ENCODE measurements at places on chromosomes 11 and 22.

DNA sequence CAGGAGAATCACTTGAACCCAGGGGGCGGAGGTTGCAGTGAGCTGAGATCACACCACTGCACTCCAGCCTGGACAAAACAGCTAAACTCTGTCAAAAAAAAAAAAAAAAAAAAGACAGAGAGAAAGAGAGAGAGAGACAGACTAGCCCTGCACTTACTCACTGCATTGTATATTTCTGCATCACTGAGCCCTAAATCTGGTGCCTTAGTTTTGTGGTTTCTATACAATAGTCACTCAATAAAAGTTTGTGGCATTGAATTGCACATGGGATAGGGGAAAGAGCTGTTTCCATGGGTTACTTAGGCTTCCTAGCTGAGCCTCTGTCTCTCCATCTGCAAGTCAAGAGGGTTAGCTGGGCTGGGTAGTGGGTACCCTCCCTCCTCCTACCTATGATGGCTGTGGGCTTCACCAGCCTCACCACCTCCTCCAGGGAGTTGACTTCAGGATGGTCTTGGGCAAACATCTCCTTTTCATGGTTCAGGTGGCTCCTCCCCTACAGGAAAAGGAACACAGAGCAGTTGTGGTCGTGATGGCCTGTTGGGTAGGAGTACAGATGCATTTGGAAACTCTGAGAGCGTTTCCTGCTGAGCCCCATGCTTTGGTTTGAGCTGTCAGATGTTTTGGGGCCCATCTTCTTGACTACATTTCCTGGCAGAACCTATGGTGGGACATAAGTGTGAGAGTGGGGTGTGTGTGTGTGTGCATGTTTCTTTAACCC lies 73.2 kb downstream of the CCDC81 start:
- no peak for DNase-seq

GRCh38 chr22:29375398-29376076 lies 12.8 kb downstream of the AP1B1 start:
- no peak for DNase-seq

DNA sequence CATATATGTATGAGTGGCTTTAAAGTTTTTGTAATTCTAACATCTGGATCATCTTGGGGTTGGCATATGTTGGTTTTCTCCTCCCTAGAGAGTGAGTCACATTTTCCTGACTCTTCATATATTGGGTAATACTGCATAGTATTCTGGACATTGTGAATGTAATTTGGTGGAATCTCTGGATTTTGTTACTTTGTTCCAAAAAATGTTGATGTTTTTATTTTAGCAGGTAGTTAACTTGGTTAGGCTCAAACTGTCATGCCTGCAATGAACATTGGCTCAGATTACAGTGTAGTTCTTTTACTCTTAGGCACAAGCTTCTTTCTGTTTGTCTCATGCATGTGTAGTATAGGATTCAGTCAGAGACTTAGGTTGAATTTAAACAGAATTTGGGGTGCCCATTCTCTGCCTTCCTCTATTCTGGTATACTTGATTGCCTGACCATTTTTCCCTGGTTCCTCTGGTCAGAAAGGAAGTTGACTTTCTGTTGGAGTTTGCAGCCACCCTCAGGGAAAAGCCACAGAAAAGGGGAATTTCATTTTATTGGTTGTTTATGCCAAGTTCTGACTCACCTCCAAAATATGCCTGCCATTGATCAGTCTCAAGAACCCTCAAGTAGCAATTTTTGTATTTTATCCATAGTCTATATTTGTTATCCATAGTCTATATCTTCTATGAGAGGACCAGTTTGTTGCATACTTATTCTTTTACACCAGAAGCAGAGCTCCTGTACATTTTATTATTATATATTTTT lies 151.7 kb downstream of the UVRAG start:
- DNase-seq = no peak

DNA sequence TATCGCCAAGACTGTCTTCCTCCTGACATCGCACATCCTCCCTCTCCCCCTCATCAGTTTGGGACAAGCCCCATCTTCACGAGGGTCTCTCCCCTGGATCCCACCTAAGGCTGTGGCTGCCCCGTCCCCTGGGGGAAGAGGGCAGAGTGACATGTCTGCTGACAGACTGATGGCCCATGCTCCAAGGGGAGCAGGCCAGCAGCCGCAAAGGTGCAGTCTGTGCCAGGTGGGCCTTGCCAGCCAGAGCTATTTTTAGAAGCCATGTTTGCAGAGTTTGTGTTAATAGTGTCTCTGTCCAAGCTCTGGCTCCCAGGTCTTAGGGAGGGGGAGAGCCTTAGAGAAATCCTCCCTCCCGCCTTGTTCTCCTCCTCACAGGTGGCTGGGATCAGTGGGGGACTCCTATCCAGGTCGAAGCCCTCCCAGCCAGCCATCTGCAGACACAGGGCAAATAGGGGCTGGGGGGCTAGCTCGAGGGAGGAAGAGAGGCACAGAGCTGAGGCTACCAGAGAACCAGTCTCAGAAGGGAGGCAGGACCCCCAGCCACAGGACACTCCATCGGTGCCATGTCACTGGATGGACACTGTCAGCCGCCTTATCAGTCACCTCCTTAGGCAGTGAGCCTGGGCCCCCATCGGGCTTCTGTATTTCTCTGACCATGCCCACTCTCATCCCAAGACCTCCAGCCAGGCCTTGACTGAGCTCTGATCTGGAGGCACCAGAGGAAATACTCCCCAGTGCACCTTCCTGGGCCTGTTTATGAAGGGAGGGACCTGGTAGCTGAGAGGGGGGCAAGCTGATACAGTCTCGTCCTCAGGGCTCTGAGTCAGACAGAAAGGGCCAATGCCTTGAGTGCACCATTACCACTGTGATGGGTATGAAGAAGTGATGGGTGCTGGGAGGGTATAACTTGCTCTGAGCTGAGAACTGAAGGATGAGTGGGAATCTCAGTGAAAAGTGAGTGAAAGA lies 49.3 kb downstream of the CHRDL2 start:
- no peak for DNase-seq

- DNase-seq = no peak
Measured at GRCh38 chr11:36432093-36432469, 78.0 kb downstream of the TRAF6 start.

- no peak for DNase-seq
Measured at GRCh38 chr11:17774232-17775034, 39.9 kb downstream of the KCNC1 start.

- DNase-seq = no peak
Measured at GRCh38 chr11:61072316-61073109, 29.8 kb upstream of the CD5 start.

DNA sequence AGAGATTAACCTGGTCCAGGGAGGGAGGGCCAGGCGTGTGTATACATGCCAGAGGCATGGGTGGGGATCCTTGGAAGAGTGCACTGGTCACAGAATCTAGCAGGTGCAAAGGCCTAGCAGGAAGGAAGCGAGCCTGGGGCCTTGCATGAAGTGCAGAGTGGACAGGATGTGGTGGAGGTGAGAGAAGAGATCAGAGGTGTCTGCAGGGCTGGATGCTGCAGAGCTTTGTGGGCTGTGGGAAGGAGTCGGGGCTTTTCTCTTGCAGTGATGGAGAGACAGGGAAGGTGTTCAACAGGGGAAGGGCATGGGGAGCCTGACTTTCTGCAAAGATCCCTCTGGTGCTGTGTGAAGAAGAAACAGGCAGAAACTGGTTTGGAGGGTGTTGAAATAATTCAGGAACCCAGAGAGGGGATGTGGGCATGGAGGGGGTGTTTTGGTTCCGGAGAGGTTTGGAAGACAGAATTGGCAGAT lies 2.5 kb upstream of the TPST2 start:
- DNase-seq = no peak

DNA sequence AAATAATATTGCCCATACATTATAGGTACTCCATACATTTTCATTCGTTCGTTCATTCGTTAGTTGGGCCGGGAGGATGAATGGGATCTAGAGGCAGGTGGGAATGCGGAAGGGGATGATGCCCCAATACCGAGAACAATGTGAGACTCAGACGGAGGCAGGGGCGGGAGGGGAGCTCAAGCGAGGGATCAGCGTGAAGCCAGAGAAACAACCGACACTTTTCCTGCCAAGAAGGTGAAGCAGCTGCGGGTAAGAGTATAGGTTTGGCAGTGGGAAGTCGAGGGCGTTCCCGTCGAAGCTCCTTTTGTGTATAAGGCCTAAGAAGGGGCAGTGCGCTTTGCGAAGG lies 1.1 kb upstream of the ARHGEF17 start:
- no peak for DNase-seq

GRCh38 chr11:112016765-112017376 lies 8.3 kb upstream of the DLAT start:
- DNase-seq = no peak

DNA sequence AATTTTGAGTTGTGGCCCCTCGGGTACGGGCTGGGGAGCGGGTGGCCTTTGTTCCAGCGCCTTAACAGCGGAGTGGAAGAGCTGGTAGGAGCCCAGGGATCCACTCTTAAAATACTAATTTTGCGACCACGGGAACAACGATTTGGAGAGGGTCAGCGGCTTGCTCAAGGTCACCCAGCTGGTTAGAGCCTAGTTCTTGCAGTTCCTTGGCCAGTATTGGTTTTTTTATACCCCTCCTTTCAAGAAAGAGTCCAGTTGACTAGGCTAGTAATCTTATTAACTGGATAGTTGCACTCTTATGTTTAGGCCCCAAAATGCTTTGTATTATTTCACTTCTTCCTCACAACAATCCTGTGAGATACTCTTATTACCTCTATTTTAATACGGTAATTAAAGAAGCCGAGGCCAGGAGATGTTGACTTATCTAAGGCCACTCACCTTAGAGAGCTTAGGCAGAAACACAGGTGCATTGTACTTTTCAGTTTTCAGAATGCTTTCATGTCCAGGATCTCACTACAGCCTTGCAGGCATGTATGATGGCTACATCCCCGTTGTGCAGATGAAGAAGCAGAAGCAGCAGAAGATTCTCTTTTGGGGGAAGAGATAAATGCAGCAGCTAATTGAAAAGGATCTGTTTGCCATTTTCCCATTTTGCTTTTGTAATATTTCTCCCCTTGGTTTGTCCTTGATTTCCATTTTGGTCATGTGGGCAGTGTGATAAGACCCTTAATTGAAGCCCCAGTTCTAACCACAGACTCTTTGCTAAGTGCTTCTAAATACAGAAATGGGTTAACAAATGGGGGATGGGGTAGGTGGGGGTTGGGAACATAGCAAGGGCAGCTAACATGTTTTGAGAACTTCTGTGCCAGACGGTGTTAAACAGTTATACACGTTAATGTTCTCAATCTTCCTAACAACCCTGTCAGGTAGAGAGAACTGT lies 1.4 kb downstream of the SREBF2 start:
- no peak for DNase-seq

DNA sequence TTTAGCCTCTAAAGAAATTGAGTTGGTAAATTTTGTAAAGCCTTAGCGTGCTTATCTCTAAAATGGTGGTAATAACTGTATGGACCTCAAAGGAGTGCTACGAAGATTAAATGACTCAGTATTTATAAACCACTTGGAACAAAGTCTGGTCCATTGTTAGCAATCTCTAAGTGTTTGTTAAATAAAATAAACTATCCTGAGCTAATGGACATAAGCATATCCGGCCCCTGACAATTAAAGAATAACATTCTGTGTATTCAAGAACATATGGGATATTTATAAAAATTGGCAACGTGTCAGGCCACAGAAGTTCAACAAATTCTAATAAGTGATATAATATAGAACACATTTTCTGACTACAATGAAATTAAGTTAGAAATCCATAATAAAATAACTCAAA lies 71.0 kb downstream of the MYEOV start:
- no peak for DNase-seq

- DNase-seq = no peak
Measured at GRCh38 chr22:27809226-27809603, 7.7 kb upstream of the MN1 start.

GRCh38 chr11:70109903-70110302 lies 31.8 kb downstream of the ANO1 start:
- no peak for DNase-seq

DNA sequence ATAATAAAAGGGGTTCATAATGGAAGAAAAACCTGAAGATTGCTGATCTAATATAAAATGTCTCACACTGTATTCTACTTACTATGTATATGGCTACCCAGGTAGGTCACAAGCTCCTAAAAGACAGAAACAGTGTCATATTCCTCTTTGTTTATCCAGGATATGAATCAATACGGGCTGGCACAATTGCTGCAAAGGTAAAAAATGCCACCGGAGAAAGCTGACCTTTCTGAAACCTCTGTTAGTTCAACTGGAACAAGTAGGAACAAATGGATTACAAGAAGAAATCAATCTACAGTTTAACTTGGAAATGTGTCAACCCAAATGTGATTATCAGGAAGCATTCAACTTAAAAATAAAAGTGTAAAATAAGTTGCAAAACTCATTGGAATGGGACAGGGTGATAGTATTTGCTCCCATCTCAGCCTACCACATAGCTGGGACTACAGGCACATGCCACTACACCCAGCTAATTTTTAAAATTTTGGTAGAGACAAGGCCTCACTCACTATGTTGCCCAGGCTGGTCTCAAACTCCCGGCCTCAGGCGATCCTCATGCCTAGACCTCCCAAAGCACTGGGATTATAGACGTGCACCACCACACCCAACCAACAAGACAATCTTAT lies 27.6 kb downstream of the SLC35F2 start:
- DNase-seq = no peak

DNA sequence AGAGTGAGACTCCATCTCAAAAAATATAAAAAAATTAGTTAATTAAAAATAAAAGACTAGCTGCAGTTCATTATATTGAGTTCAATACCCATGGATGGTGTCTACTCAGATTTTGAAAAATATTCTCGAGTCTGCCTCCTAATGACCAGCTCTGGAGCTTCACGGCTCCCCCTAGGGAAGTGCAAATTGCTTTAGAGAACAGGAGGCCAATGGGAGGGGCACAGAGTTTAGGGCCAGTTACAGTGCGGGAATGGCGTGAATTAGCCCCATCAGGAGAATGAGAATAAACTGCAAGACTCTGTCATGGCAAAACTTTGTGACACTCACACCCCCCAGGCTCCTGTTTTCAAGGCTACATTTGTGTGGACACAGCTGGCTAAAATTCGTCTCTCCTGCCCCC lies 4.6 kb downstream of the FGF4 start:
- DNase-seq = no peak

DNA sequence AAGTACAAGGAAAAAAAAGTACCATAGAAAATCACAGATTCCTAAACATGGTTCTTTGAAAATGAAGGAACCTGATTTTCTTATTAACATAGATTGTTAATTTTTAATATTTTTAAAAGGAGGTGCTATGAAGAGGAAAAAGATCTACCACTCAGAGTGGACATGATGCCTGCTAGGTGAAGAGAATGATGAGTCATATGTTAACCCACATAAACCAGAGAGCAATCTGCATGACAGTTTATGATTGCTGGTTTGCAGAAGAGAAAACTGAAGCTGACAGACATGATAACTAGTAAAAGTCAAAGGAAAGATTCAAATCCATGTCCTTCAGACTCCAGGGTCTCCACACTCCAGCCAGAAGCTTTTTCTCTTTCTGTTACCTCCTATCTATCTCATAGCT lies 1231.7 kb downstream of the LRRC4C start:
- no peak for DNase-seq

DNA sequence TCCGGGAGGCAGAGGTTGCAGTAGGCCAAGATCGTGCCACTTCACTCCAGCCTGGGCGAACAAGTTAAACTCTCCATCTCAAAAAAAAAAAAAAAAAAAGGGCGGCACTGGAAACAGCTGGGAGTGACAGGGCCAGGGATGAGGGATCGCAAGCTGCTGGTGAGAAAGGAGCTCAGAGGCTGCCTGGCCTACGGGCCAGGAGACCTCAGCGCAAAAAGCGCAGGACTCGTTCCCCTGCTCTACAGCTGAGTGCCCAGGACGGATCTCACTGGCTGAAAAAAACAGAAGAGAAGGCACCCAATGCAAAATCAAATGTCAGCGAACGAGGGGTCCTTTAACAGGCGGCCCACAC lies 650 bp upstream of the NUP50 start:
- DNase-seq = no peak

- DNase-seq = no peak
Measured at GRCh38 chr11:61138935-61139334, 22.3 kb downstream of the VPS37C start.

- DNase-seq = no peak
Measured at GRCh38 chr11:116874251-116874650, 36.8 kb upstream of the APOA1 start.

Data from nucleus accumbens (tissue), 56 donors.